ENCODE measurements at places on chromosomes 7 and 10.

- DNase-seq, result no peak
These were observed 120.2 kb downstream of the CDH23 start for GRCh38 chr10:71516890-71517289.

DNA sequence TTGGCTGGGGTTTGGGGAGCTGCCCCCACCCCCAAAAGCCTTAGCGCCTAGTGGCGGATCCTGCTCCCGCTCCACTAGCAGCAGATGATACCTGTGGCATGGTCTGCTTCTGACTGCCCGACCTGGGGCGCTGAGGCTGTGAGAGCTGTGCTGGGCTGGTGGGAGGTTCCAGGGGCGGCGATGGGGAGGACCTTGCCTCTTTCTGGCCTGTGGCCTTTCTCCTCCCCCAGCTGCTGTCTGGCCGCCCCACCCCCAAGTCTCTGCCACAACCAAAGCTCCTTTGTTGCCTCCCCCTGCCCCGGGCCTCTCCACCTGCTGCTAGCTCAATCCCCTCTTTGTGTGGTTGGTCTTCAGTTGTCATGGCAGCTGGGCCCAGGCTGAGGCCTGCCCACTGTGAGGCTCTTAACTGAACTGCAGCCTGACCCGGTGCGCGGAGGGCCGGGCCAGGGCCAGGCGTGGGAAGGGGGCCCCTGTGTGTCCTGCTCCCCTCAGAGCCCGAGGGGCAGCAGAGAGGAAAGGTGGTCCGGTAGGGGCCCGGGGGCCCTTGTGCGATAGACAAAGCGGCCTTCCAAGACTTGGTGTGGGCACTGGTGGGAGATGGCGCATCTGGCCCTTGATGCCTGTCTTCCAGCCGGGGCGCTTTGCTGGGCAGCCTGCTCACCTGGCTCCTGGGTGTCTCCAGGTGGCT lies 4.7 kb downstream of the ZNF775 start:
- no peak for DNase-seq

DNA sequence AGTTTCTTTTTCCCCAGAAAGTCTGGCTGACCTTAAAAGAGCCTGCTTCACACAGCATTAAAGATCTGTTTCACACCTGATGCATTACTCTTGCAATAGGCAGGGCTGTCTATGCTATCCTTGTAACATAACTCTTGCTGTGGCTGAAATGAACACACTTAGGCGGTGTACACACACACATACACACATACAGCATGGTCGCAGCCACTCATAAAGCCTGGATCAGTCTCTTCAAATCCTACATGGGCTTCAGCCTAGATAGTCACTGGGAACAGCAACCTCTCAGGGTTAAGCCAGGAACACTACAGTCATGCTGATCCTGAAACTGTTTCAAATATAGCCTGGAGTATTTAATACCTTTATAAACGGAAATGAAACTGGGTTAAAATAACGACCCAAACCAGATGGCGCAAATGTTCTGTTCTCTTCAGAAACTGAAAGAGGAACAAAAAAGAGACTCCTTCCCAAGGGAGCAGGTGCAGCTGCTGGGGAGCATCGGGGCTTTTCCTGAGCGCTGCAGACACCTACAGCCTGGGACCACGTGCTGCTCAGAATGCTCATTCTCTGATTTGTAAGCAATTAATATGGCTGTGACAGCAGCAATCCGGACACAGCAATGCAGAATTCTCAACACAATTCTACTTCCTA lies 61.0 kb upstream of the SFMBT2 start:
- no peak for DNase-seq

GRCh38 chr7:7970531-7971307 lies 2.1 kb downstream of the GLCCI1 start:
- no peak for DNase-seq

GRCh38 chr7:55593172-55593514 lies 20.8 kb upstream of the VOPP1 start:
- DNase-seq, result no peak

DNA sequence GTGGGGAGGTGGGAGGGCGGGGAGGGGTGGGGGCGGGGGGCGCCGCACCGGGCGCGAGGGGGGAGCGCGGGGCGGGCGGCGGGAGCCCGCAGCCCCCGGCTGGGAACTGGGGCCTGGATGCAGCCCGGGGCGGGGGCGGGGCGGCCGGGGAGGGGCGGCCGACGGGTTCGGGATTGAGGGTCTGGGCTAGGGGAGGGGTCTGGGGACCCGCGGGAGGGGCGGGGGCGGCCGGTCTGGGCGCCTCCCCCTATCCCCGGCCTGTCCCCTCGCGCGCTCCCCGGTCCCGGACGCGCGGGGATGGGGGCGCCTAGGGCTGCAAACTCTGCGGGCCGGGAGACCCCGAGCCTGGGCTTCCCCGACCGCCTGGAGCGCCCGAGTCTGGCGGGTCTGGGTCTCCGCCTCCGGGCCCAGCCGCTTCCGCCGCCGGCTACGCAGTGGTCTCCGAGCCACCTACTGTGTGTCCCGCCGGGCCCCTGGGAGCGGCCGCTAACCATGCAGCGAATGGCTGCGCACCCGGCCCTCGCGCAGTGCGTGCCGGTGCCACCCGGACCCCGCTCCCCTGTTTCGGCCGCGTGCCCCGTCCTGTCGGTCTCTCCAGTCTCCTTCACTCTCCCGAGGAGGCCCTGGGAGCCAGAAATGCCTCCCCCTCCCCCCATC lies 375 bp upstream of the FGF8 start:
- DNase-seq, result no peak

DNA sequence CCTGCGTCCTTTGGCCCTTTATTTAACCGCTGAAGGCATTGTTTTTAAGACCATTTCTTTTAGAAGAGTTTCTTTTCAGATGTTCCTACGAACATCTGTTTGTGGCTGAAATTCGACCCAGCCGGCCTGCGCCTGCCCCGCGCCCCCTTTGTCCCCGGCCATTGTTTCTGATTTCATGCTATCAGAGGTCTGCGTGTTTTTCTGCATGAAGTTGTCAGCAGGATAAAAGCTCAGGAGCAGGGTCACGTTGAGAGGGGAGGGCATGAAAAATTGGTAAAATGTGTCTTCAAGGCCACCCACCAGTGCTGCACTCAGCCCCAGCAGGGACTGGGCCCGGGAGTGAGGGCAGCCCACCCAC lies 43.1 kb downstream of the NKX6-2 start:
- DNase-seq, result no peak

GRCh38 chr10:33478089-33478674 lies 143.7 kb upstream of the NRP1 start:
- no peak for DNase-seq

- DNase-seq, result peak; percentile 22
These were observed 42.8 kb upstream of the PRSS58 start for GRCh38 chr7:142300689-142301088.

DNA sequence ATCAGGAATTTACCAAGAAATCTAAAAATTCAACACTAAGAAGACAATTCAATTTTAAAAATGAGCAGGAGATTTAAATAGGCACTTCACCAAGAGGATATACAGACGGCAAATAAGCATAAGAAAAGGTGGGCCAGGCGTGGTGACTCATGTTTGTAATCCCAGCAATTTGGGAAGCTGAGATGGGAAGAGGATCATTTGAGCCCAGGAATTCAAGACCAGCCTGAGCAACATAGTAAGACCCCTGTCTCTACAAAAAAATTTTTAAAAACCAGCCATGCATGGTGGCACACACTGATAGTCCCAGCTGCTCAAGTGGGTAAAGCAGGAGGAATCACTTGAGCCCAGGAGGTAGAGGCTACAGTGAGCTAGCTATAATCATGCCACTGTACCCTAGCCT lies 3.5 kb upstream of the AKR1D1 start:
- no peak for DNase-seq

GRCh38 chr7:13560441-13560840 lies 429.0 kb downstream of the ETV1 start:
- DNase-seq, result no peak

DNA sequence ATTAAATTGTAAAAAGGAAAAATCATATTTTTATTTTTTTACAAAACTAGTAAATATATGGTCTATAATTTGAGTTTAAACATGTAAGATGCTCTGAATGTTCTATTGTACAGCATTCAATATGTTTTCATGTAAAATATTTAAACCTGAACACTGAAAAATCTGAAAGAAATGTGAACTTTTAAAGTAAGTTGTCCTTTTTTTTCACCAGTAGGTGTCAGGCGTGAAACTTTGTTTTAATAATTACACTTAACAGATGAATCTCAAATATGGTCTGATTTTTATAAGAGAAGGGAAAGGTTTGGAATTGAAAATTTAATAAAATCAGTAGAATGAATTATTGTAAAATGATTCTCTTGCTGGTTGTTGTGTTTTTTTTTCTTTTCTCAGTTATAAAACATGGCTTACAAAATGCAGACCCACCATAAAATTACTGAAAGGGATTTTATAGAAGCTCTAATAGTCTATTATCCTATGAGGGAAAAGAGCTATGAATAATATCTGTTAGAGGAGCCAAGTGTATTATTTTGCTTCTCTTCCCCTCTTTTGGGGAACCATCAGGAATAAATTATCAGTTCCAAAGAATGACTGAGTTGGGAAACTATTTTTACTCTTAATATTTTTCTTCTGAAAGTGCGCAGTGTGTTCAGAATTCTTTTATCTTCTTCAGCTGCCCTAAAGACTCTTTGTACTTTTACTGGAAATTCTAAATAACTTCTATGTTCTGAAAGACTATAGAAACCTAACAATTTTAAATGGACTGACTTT lies 217.7 kb upstream of the FZD1 start:
- DNase-seq, result no peak

GRCh38 chr10:71268247-71268691 lies 50.8 kb upstream of the SLC29A3 start:
- DNase-seq, result no peak

Data from activated T-cell treated with anti-CD3 and anti-CD28 coated beads, Interleukin-2, amount 50 U/mL, for 4 hours (primary cell).